ENCODE measurements at places on chromosomes 2 and 18.
A peak's percentile ranks its signal among the peaks of the same experiment; 100 is the strongest.

GRCh38 chr18:76432274-76432755 lies 62.7 kb downstream of the ZNF516 start:
- ATAC-seq: no peak

GRCh38 chr2:113965644-113966043 lies 75.8 kb downstream of the ACTR3 start:
- peak; percentile 78 for ATAC-seq

- ATAC-seq: peak; percentile 98
These were observed 48.7 kb upstream of the NBEAL1 start for GRCh38 chr2:202965810-202966460.

DNA sequence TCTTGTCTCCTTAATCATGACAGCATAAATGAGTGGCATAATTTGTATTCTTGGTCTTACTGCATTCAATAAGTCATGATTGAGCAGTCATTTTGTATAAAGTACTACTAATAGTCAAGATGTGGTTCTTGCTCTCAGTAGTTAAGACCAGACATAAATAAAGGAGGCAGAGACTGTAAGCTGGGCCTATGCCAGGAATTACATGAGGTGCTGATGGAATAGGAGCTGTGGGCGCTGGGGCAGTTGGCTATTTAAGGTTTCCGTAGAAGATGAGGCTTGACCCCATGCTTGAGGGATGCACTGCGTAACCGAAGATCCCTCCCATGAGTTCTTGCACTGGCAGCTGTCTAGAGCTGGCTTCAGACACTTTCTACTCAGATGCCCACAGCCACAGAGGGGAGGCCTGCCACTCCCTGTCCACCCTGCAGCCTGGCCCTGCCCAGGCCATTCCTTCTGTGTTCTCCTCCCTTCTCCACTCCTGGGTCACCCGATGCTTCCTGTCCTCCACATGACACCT lies 150.9 kb upstream of the REV1 start:
- no peak for ATAC-seq

GRCh38 chr2:85468704-85469349 lies 50.3 kb downstream of the SH2D6 start:
- no peak for ATAC-seq

DNA sequence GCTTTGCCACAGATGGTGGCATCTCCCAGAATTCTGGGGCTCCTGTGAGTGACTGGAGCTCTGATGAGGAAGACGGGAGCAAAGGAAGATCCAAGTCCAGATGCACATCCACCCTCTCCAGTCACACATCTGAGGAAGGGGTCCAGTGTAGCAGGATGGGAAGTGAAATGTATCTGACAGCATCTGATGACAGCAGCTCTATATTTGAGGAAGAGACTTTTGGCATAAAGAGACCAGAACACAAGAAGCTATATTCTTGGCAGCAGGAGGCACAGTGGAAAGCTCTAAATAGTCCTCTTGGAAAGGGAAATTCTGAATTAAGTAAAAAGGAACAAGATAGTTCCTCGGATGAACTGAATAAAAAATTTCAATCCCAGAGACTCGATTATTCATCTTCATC lies 23.5 kb upstream of the C1GALT1C1L start:
- ATAC-seq: no peak

- peak; percentile 66 for ATAC-seq
These were observed 14.7 kb downstream of the NIFK start for GRCh38 chr2:121721926-121722325.

- no peak for ATAC-seq
These were observed 74.7 kb upstream of the TLK1 start for GRCh38 chr2:171235262-171235881.

DNA sequence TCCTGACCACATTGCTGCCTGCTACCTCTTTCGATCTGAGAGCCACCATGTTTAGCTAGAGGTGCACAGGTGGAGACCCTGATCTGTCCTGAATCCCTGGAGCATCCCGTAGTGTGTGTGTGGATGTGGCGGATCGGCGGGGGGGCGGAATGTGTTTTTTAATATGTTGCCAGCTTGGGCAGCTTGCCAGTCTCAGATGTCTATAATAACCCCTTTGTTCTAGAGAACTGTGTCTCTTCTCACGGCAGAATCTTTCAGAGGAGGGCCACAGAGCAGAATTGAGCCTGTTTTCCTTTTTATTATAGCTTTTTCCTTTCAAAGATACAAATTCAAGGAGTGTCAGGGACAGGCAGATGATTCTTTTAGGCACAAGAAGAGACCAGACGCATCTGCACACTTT lies 934.1 kb upstream of the KLHL29 start:
- ATAC-seq: no peak

- no peak for ATAC-seq
These were observed 288.2 kb downstream of the CTNNA2 start for GRCh38 chr2:79801082-79801481.

- ATAC-seq: no peak
These were observed 266.3 kb downstream of the MTX2 start for GRCh38 chr2:176535467-176536113.

GRCh38 chr2:36696533-36696932 lies at the start of gene VIT:
VIT (plus strand) TSS chr2:36696707; CDS start chr2:36716371, 19,664 bp downstream.
- no peak for ATAC-seq

GRCh38 chr2:75102011-75102410 lies 97.3 kb downstream of the TACR1 start:
- ATAC-seq: no peak

DNA sequence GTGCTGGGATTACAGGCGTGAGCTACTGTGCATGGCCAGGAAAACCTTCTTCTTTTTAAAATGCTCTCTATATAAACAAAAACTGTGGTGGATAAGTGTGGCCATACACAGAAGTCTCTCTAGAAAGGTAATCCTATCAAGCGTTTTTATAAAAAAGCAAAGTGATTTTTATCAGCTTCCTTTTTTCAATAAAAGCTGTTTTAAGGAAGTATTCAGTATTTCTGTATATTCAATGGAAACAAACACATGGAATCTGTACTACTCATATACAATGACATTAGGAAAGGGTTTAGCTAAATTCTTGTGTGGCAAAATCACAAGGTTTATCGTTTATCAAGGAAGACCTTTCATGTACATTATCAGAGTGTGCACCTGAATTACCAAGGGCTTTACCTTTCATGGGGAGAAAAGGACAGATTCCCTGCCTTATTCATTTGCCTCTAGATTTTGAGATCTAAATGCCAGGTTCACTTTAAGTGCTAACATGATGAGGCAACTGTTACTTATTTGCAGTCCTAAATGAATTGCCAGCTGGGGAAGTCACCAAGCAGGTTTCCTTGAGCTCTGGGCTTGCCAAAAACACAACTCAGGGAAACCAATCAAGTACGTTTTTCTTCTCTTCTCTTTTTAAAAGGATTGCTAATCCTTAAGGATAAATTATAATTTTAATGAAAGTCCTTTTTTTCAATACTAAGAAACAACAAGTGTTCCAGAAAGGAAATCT lies 70.8 kb downstream of the RTN4 start:
- ATAC-seq: no peak

- ATAC-seq: no peak
These were observed 267.6 kb downstream of the SRBD1 start for GRCh38 chr2:45343251-45344017.

DNA sequence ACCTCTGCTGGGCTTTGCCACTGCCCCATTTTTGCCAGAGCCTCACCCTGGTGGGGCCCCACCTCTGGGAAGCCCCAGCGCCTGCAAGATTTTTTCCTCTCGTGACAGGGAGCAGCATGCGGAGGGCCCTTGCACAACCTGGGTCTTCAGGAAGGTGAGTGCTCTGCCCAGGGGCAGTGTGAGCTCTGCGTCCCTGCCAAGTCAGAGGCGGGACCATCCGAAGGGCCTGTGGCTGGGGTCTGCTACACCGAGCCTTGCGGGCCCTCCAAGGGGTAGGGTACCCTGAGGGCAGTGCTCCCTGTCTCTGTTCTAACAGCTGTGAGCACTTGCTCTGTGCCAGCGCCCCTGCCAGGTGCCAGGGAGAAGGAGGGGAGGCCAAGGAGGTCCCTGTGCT lies 5.8 kb upstream of the ODC1 start:
- no peak for ATAC-seq

- no peak for ATAC-seq
These were observed 257.8 kb upstream of the STON1 start for GRCh38 chr2:48272199-48272598.

- no peak for ATAC-seq
These were observed 197.9 kb downstream of the TPGS2 start for GRCh38 chr18:36630917-36631316.

- ATAC-seq: no peak
These were observed 563.1 kb upstream of the FAM98A start for GRCh38 chr2:34162231-34162630.
